ENCODE measurements at places on chromosomes 5 and 9.

GRCh38 chr5:42090162-42090561 is 165.1 kb downstream of the FBXO4 start:
- DNase-seq = no peak

GRCh38 chr5:178074266-178074952 is 38.9 kb upstream of the N4BP3 start:
- DNase-seq = no peak

DNA sequence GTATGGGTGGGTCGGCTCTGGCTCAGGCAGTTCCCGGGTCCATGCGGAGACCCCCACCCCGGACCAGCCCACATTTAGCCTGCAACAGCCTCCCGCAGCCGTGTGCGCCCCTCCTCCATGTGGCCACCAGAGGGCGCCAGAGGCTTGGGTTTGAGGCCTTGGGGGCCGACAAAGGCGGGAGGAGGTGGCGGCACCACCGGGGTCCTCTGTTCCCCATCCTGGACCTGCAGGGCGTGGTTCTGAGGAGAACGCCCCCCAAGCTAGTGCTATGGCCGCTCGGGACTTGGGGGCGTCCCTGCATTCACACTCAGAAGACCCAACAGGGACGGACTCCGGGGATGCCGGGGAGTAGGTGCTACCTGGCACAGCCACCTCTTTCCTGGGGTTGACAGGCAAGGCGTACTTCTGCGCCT is 16.5 kb downstream of the ASS1 start:
- peak; percentile 96 for DNase-seq

DNA sequence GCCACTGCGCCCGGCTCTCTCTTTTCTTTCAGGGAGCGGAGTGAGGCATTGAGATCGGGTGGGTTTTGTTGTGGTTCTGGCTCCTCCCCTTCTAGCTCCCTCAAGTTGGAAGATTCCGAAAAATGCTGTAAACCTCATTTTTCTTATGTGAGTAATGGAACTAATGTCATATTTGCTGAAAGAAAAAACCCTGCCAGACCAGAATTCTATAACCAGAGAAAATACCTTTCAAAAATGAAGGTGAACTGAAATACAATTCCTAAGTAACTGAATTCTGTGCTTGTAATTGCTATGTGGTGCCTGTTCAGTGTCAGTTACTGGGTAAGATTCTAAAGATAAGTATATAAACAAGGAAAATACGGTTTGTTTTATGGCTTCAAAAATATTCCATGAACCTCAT is 30.9 kb upstream of the CDK20 start:
- no peak for DNase-seq

DNA sequence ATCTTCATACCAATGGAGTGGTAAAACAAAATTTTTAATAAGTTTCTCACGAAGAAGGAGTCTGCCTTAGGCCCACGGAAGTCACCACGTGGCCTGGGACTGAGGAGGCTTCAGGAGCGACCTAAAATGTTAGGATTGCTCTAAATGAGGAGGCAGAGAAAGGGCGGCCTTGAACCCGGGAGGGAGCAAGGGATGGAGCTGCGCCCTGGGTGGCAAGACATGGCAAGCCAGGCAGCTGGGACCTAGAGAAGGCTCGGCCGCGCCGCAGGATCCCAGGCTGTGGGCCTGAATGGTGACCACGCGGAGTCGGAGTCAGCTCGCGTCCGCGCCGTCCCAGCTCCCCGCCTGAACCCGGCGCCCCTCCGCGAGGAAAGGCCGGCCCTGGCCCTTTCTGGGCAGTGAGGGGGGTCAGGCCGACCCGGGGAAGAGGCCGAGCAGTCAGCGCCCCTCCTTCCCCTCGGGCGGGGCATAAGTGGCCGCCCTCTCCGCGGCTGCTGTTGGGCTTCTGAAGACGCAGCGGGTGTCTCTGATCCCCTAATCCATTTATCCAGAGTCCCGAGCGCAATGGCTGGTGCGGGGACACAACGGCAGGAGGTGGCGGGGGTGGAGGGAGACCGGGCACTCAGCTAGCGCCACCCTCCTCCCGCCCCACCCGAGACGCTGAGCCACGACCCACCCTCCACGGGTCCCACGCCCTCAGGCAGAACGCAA is 10.6 kb downstream of the IRX1 start:
- peak; percentile 88 for DNase-seq

- DNase-seq = no peak
Measured at GRCh38 chr9:16532272-16532671, 338.2 kb downstream of the BNC2 start.

GRCh38 chr5:73952872-73953271 is 326.9 kb downstream of the ARHGEF28 start:
- no peak for DNase-seq

DNA sequence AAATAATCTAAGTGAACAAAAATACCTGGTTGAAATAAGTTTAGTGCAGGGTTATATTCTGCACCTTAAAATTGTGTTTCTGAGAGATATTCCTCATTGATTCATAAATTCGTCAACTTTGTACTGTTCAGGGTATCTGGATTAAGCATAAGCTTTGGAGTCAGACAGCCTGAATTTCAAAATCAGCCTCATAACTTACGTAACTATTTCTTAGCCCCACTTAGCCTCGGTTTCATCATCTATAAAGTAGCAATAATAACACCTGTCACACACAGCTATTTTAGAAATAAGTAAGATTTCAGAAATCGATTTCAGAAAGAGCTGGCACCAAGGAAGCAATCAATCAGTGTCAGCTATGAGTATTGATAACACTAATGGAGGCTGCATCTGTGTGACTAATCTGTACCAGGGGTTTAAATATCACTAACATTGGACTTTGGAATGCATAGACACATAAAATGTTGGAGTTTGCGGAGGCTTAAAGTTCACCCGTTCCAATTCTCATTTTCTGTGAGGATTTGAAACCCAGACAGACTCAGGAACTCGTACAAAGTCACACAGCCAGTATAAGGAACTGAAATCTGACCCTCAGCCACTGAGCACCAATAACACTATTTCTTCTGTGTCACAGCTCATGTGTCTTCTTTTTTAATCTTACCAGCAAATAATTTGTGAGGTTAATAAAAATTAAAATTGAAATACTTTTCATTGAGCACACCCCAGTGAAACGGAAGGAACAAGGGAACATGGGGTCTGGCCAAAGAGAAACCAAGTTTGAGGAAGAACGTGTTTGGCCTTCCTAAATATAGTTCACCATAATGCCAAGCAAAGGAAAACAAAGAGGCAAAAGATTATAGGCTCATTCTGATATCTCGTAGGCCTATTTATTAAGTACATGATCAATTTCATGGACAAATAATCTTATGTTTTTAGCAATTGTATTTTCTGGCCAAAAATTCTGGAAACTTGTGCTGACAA is 194.4 kb upstream of the PTGER4 start:
- DNase-seq = no peak

DNA sequence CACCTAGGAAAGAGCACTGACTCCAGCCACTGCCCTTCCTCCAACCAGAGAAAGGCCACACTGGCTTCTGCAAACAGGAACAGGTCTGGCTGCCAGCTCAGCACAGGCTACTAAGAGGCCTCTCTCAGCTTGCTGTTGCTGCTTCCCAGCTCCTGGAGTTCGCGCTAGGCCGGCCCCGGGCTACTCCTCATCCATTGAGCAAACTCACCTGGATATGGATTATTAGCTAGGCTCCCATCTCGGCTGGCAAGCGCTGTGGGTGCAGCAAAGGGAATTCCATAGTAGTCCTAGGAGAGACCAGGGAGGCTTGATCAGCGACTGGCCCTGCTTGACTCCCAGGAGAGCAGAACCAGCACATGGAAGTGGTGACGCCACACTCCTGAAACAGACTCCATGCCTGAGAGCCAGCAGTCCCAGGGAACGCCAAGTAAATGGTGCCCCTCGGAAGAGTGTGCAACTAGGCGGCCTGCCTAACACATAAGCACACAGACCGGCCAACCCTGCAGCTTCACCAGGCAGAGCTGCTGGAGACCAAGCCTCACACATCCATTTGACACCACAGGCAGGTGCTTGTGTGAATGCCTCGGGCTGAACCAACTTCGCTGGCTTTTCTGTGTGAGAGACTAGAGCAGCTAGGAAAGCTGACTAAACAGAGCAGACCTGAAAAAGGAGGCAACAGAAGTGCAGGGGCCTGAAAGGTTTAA is 107.2 kb downstream of the UBE2R2 start:
- DNase-seq = no peak

DNA sequence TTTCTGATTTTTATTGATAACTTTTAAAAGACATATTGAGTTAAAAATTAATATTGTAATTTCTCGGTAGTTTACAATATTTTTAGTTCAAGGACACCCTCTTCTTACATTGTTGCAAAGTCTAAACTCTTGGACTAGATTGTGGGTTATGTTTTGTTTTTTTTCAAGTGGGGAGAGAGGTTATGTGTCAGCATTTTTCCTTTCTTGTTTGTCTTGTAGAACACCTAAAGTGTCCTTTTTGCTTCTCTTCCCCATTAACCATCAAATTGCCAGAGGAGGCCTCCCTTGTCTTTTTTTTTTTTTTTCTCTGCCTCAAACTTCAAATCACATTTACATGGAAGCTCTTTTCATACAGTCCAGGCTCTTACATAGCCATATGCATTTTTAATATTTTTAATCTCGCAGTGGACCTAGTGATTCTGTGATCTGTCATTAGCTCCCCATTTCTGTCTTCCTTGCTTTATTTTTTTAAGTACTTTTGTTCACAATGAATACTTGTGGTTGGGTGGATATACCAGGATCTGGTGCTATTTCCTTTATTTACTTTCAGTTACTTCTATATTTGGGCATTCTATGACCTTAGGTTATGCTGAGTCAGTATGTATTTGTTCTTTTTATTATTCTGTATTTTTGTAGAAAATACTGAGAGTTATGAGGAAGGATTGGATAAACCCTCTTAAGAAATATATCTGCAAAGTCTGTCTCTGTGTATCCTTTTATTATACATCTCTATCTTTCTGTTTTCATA is 2280.6 kb upstream of the ACO1 start:
- no peak for DNase-seq

DNA sequence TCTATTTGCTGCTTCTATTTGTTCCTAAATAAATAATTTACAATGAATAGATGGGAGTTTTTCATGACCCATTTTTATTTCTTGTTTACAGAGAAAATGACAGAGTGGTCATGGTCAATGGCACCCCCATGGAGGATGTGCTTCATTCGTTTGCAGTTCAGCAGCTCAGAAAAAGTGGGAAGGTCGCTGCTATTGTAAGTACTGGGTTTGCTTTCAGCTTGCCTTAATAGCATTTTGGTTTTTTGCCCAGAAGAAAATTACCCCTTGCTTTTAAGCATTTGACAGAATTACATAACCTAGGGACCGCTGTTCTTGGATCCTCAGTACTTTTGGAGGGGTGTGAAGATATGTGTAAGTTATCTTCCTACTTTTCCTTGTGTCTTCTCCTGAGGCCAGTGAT is 44.1 kb downstream of the TJP2 start:
- DNase-seq = no peak

DNA sequence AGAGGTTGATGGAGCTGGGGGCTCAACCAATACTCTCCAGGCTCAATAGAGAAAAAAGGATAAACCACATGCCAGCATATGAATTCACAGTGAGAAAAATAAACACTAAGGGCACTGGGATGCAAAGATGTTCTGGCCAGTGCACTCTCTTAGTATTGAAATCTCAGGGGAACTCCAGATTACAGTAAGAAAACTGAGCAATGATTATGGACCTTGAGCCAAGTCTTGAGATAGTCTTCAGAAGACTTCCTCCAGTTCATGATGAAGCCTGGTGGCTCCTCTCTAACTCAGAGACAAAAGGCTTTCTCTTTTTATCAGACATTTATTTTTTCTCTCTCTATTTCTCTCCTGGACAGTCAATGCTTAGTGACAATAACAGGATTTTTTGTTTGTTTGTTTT is 139.8 kb upstream of the SPEF2 start:
- DNase-seq = no peak

DNA sequence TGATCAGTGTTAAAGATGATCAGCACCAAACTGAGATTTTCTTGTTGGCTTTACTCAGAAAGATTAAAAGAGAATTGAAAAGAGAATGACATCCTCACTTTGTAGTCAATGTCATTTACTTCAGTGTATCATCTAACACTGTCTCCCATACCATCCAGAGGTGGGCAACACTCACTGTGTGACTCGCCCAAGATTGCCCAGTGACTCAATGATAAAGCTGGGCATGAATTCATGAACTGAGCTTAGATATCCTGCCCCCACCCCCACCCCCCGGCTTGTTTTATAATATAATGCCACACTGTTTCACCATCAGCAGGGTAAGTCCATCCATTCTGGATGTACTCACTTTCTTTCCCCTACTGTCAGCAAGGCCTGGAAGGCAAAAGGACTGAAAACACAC is 242.2 kb downstream of the FAM114A2 start:
- no peak for DNase-seq

DNA sequence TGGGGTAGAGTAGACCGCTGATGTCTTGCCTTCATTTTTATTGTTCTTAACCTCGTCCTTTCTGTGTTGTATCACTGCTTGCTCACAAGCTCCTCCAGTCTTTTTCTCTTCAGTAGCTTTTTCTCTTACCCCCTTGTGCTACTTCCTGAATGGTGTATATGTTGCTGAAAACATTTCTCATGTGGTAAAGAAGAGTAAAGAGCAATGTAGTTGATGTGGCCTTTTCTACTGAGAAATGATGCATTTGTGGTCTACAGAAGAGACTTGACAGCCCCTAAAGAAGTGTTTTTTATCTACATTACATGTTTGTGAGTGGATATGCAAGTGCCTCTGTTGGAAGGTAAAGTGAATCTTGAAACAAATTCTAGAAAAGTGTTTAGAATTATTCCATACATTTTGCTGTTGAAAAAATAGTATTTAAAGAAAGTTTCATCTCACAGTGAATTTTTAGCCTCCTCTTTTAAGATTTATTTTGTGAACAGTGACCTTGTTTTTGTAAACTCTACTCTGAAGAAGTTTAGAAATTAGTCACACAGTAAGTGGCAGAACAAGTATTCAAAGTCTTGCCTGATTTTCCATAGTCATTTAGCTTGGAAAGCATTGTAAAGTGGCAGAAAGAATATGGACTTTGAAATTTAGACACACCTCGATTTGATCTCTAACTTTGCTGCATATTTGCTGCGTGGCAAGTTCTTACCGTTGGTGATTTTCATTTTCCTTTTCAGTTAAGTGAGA is 17.4 kb downstream of the CDC42SE2 start:
- DNase-seq = no peak

- no peak for DNase-seq
Measured at GRCh38 chr5:6286404-6286803, 91.9 kb downstream of the MED10 start.

DNA sequence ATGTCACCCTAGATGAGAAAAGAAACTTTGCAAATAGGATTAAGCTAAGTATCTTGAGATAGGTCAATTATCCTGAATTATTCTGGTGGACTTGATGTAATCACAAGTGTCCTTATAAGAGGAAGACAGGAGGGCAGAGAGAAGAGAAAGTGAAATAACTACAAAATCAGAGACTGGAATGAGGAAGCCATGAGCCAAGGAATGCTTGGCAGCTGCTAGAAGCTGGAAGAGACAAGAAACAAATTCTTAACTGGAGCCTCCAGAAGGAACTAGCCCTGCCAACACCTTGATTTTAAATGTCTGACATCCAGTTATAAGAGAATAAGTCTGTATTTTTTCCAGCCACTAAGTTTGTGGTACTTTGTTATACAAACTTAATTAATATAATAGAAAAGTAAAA is 480.0 kb downstream of the NR2F1-AS1 start:
- DNase-seq = no peak
